GM04503 (cell line): ENCODE measurements at places on chromosomes 6 and 20.

- no peak for DNase-seq
These were observed 19.4 kb upstream of the SDHAF4 start for GRCh38 chr6:70547313-70547712.

- no peak for DNase-seq
These were observed 35.0 kb downstream of the HUS1B start for GRCh38 chr6:621931-622330.

GRCh38 chr20:2872459-2873009 lies 747 bp upstream of the PTPRA start:
- DNase-seq = no peak

DNA sequence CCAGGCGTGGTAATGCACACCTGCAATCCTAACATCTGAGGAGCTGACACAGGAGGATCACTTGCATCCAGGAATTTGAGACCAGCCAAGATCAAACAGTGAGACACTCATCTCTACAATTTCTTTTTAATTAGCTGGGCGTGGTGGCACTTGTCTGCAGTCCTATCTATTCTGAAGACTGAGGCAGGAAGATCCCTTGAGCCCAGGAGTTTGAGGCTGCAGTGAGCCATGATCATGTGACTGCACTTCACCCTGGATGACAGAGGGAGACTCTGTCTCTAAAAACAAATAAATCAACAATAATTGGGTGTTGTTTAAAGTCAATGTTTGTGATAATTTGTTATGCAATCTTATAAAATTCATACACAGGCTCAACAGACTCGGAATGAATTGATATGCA lies 18.0 kb upstream of the HLA-A start:
- DNase-seq = no peak

DNA sequence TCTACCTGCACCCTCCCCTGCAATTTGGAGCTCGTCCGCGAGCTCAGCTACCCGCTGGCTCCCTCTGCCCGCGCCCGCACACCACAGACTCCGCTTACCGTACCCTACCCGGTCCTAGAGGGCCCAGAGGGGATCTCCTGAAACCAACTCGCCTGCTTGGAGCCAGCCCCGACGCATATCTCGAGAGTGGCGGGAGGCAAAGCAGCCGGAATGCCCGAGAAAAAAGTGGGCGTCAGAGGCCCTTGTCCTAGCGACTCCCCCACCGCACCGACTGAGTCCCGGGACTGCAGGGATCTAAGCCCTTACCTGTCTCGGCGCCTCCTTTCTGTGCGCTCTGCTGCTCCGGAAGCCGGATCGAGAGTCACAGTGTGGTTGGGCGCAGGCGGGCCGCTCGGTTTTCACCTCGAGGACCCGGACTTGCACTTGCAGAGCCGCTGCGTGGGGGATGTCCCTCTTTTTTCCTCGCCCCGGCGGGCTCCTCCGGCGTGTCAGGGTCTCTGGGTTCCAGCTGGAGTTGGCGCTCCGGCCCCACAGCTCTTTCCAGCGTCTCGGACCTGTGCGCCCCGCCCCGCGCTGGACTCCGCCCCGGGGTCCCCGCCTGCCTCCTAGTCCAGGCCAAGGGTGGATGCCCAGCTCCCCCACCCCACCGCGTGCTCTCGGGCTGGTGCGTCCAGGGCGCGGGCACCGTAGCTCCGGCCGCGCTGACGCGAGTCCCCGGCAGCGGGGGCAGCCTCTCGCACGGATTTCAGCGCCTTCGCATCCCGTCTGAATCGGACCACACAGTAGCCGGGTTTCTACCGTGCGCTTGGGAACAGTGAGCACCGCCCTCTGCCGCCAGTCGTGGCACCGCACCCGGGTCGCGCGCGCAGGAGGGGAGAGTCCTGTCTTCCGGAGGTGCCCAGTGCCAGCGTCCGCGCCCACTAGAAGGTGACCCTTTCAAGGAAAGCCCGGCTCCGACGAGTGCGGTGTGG lies at the start of gene PROKR2:
Gene PROKR2 (minus strand): TSS at position 767 of the 971 bp plus-strand sequence. CDS start 2,585 bp downstream, outside the sequence.
- no peak for DNase-seq

- DNase-seq = no peak
These were observed 12.8 kb downstream of the SNX14 start for GRCh38 chr6:85580878-85581267.

DNA sequence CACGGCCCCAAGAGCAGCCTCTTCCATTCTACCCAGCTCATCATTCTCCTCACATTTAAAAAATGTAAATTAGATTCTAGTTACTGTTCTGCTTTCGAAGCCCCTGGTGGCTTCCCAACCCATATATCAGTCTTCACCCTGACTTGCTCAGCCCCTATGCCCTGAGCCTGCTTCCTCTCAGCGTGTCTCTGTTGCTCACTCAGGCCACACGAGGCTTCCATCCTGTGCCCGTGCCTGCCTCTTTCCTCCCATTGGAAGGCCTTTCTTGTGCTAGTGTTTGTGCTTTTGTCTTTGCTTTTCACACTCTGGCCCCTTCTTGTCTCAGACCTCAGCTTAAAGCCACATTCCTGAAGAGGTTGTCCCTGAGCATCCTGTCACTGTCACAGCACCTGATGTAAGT lies 78.1 kb downstream of the AFDN start:
- DNase-seq = no peak

DNA sequence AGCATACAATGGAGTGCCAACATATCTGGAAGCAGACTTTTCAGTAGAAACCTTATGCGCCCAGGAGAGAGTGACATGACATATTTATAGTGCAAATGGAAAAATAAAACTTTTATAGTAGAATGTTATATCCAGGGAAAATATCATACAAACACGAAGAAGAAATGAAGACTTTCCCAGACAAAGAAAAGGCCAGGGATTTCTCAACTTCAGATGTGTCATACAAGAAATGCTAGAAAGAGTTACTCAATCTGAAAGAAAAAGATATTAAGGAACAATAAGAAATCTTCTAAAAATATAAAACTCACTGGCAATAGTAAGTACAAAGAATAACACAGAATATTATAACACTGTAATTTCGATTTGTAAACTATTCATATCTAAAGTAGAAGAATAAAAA lies 1269.3 kb downstream of the GRIK2 start:
- DNase-seq = no peak

- DNase-seq = no peak
These were observed 243.5 kb downstream of the SMOC2 start for GRCh38 chr6:168684471-168684870.

GRCh38 chr6:154161689-154162088 lies 122.6 kb downstream of the OPRM1 start:
- DNase-seq = no peak

DNA sequence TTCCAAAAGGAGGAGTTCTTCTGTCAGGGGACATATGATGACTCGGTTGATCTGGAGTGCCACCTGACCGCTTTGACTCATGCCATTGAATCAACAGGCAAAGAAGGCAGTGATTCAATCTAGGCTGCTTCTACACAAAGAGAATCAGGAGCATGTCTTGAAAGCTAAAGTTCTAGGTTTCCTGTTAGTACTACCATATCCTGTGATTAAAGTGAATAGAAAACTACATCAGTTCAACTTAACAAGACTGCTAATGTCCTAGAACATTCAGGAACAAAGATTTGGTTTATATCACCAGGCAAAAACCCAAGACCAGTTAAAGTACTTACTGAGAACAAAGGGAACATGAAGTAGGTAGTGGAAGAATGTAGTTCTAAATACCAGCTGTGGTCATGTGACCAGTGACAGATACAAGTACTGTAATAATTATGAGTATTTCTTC lies 216.8 kb upstream of the SGK1 start:
- DNase-seq = no peak

DNA sequence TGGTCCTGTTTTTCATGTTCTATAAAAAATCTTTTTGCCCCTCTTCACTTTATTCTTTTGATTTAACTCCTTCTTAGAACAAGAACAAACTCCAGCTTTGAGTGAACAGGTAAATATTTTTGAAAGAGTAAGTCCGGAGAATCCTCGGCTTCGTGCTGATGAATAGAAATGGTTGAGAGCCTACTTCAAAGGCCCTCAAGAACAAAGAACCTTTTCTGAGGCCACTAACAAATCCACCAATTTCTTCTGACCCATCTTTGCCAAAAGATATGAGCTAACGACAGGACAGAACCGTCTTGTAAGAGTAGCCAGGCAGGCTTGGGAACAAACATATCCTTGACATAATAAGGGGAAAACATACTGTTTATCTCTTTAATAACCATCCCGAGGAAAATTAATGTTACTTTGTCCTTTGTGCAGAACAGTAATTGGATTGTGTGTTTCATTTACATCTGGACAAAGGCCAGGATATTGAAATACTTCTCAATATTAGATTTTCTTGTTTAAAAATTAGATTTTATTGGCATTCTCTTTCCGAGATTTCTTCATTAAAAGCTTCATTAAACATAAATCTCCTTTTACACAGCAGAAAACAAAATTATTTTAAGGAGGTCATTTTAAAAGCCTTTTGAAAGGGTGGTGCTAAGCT lies 52.9 kb downstream of the NOX3 start:
- no peak for DNase-seq

DNA sequence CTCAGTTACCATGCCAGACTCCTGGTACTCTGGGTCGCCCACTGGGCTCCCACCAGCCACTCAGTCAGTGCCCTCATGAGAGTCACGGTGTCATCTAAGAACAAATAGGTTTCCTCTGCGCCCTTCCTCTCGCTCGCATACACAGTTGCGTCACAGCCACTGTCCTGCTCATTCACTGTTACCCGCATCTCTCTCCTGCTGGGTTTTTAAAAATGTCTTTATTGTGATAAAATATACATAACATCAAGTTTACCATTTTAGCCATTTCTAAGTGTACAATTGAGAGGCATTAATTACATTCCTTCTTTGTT lies 4.0 kb downstream of the TEAD3 start:
- DNase-seq = no peak

DNA sequence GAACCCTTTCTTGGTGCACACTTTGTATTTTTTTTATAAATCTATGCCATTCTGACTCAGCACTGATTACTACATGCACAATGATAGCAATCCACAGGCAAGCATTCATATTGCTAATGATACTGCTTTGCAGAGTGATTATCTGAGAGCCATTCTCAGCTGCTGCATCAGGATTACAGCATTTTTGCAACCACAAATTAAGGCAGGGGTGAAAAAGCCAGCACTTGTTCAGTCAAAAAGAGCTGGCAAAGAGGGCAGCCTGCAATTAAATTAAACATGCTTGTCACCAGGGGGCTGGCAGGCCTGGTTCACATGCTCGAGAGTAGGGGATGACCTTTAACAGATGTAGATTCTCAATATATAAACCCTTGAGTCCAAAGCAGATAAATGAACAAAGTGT lies 40.7 kb upstream of the SLC17A4 start:
- no peak for DNase-seq

- no peak for DNase-seq
These were observed 523.8 kb upstream of the FLRT3 start for GRCh38 chr20:14861028-14861699.

DNA sequence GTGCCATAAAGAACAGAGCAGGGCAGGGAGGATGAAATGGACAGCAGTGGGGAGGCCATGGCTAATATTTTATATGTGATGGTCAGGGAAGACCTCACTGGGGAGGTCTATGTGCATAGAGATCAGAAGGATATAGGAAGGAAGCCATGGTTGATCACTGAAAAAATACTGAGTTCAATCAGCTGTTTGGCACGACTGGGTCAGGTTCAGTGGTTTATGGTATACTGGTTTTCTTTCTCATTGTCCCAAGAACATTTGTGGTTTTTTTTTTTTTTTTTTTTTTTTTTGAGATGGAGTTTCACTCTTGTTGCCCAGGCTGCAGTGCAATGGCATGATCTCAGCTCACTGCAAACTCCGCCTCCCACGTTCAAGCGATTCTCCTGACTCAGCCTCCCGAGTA lies 78.3 kb upstream of the TIAM2 start:
- DNase-seq = no peak

DNA sequence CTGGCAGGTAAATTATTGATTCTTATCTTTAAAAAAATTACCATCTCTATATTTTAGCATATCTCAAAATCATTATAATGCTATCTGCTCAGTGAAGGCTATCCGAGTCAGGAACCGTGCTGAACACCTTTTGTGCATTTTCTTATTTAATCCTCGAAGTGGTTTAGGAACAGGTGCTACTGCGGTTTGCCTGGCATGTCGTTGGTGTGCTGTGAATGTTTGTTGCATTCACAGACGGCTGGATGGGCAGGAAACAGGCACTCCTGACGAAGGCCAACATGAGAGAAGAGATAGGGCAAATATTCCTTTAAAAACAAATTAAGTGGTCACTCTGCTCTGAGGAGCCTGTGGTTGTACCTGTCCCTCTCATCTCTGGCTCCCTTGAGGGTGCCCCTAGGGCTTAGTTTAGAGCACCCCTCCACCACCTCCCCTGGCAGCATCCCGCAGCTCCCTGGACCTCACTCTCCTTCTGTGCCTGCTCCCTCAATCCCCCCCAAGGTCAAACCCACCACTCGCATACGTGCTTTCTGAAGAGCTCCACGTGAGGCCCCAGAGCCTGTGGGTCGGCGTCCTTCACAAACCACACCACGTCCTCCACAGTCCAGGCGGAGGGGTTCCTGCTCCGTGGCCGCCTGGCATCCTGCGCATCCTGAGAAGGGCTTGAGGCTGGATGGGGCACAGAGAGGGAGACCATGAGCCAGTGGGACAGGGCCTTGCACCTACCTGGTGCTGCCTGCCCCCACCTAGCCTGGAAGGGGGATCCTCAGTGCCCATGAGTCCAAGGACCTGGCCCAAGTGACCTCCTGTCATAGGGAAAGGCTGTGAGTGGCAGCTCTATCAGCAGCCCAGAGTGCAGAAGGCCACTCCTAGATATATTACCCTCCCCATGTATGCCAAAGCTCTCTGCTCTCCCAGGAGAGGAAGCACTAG lies 116.5 kb downstream of the SCML4 start:
- DNase-seq = no peak

GRCh38 chr20:58482416-58482815 lies 32.8 kb downstream of the APCDD1L start:
- no peak for DNase-seq

GRCh38 chr20:341682-342081 lies 5.2 kb upstream of the NRSN2 start:
- no peak for DNase-seq

- DNase-seq = no peak
These were observed 9.2 kb upstream of the GHRH start for GRCh38 chr20:37270576-37271420.

DNA sequence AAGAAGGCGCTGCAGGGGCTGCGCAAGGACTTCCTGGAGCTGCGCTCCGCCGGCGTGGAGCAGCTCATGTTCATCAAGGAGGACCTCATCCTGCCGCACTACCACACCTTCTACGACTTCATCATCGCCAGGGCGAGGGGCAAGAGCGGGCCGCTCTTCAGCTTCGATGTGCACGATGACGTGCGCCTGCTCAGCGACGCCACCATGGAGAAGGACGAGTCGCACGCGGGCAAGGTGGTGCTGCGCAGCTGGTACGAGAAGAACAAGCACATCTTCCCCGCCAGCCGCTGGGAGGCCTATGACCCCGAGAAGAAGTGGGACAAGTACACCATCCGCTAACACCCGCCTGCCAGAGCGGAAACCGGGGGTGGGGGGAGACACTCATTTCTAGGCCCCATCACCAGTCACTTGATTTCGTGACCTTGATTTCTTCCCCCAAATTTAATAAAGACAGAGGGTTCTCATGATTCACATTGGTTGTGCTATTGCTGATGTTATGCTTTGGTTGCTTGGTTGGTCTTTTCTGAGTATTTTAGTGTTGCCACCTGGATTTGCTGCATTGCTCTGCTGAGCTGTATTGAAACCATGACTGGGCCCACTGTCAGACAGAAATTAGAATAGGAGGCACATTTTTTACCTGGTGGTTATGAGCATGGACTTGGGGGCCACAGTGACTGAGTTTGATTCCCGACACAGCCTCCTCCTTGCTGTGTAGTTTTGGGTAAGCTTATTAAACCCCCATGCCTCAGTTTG lies 1.5 kb downstream of the FAM50B start:
- DNase-seq = no peak

- DNase-seq = no peak
These were observed 21.1 kb downstream of the THBS2 start for GRCh38 chr6:169232507-169232931.

GRCh38 chr6:19873031-19873430 lies 35.9 kb downstream of the ID4 start:
- no peak for DNase-seq
